ENCODE measurements at places on chromosomes 4 and X.

- no peak for DNase-seq
These were observed 79.5 kb upstream of the MAGEB10 start for GRCh38 chrX:27728291-27728690.

- no peak for DNase-seq
These were observed at the start of gene C4orf51 for GRCh38 chr4:145679991-145680455. TSS of gene C4orf51 (plus strand) at chr4:145680146. CDS start at chr4:145680204, 58 bp downstream.

DNA sequence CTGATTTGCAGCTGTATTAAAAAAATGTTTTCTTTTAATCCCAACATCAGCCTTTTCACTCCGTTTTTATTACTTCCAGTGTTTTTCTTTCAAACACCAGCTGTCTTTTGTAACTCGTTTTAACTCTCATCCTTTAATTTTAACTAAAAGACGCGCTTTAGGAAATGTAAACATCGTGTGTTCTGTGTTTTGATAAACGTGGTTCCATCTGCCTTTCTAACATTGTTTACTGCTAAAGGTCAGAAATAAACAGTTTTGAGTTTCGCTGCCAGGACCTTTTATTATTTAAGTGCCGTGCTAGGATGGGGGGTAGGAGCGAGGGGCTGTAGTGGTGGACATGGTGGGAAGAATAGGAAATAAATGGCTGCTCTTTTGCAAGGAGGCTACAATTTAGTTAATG lies 1.5 kb downstream of the N4BP2 start:
- no peak for DNase-seq

GRCh38 chr4:18754180-18754579 lies 732.6 kb upstream of the LCORL start:
- no peak for DNase-seq

- no peak for DNase-seq
These were observed 37.3 kb downstream of the DCUN1D4 start for GRCh38 chr4:51880016-51880915.

DNA sequence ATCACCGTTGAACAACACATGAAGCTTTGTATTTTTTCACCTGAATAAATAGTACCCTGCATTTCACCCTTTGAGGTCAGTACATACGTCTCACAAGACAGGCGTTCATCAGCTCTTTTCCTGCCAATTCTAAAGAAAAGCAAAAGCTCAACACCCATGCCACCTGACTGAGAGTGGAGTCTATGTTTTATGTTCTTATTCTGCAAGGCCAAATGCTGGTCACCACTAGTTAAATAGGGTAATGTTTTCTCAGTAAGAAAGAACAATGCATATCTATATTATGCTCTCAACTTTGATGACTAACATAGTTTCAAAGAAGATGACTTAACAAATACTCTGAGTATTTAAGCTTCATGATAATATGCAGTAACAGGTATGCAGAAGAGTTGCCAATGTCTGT lies 336.3 kb upstream of the BMP3 start:
- no peak for DNase-seq

GRCh38 chr4:97317671-97318070 lies 825.6 kb downstream of the STPG2 start:
- no peak for DNase-seq

DNA sequence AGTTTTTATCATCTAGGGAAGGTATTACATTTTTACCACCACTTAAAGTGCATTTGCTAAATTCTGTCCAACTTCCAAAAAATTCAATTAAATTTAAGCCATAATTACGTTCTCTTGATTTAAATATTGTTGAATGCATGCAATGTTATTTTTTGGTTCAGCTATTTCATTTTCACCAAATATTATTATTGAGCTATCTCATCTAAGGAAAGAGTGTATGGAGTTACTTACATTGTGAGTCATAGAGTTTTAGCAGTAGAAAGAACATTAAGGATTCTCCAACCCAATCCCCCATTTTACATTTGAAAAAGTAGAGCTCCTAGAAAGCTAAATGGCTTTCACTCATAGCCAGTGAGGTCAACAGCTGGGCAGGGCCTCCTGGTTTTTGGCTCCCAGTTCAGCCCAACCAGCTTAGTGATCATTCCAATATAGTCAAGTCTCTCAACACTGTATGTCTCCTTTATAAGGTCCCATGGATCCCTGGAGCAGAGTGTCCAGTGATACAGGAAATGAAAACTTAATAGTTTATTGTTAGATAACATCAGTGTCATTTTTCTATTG lies 60.5 kb downstream of the NDNF start:
- DNase-seq, result no peak

DNA sequence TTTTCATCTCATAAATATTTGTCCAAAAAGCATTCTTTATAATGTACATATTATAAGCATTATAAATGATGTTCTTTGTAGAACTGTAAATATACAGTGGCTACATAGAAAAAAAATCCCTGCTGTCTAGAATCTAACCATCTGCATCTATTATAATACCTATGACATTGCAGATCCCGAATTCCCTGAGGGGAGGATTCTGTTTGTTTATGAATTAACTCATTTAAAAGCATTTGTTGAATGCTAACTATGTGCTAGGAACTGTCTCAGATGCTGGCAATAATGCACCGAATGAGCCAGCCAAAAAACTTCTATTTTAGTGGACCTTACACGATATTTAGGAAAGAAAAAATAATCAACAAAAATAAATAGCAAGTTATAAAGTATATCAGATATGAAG lies 189.6 kb downstream of the PACRGL start:
- DNase-seq, result peak; percentile 3

GRCh38 chrX:134990475-134990800 lies 353 bp upstream of the SMIM10 start:
- DNase-seq, result no peak

DNA sequence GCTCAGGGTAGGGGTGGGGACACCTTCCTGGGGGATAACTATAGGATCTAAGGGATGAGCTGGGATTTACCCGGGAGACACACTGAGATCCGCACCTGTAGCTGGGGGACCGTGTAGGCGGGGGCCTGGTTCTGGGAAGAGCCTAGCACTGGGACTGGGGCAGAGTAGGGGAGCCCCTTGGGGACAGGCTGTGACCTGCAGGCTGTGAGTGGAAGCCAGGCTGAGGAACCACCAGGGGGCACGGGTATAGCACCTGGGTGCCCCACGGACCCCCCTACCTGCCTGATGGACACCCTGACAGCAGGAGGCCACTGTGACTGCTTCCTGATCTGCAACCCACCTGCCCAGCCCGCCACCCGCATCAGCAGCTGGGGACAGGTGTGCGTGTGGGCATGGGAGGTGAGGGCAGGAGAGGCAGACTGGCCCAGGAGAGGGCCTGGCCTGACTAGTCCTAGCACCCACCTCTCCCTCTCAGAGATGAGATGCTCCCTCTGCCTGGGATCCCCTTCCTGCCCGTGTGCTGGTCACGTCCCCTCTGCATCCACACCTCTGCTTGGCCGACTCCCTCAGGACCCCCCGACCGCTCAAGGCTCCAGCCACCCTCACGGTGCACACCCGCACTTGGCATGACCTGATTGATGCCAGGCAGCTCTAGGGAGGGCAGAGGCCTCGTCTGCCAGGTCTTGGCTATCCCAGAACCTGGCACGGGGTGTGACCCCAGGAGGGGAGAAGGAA lies 94.2 kb upstream of the NKX1-1 start:
- no peak for DNase-seq

DNA sequence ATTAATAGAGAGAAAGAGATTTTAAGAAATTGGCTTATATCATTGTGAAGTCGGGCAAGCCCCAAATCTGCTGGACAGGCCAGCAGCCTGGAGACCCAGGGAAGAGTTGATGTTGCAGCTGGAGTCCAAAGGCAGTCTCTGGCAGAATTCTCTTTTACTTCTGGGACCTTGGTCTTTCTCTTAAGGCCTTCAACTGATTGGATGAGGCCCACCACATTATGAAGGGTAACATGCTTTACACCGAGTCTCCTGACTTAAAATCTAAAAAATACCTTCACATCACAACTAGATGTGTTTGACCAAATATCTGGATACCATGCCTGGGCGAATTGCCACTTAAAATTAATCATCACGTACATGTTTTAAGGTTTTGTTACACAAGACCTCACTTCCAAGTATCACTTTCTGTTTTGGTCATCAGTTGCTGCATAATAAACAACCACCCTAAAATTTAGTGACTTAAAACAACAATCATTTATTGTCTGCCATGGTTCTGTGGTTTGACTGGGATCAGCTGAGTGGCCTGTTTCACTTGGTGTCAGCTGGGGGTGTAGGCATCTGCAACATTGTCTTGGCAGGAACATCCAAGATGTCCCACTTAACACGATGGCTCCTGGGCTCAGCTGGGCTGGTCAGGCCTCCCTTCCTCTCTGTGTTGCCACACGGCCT lies 3.4 kb downstream of the CD38 start:
- DNase-seq, result no peak

GRCh38 chrX:145825896-145826295 lies 8.3 kb downstream of the SLITRK2 start:
- DNase-seq, result peak; percentile 58

DNA sequence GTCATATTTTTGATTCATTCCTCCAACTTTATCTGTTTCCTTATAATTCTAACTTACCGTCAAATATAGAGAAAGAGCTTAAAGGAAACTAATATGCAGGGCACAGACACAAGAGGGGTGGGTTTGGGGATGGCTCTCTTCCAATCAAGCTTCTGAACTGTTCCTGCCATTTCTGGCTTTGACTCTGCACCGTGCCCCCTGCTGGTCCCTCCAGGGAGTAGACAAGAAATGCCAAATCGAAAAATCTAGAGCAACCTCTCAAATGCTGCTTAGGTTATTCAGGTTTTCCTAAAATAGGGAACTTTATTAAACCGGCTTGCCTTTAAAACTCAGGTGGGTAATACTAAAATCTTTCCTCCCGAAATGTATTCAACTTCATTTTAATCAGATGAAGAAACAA lies 39.8 kb upstream of the VCX3A start:
- peak; percentile 6 for DNase-seq

- DNase-seq, result no peak
These were observed 172.8 kb downstream of the FBXW7 start for GRCh38 chr4:152363086-152363485.

- DNase-seq, result no peak
These were observed 43.8 kb downstream of the NHSL2 start for GRCh38 chrX:71954458-71954857.

DNA sequence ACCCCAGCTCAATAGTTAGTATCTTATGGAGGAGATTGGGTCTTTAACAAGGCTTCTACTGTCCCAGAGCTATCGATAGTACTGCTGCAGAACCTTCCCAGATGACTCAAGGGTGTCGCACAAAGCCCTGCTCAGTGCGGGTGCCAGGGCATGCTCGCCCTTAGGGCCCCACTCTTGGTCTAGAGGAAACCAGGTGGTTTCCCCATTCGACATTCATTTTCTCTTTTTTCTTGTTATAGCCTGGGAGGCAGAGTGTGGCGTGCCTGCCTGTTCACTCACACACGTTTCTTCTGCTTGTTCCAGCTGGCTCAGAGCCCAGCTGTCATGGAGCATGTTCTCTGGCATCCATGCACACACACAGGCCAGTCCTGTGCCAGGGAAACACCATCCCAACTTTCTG lies 144.5 kb downstream of the SMIM20 start:
- DNase-seq, result no peak

DNA sequence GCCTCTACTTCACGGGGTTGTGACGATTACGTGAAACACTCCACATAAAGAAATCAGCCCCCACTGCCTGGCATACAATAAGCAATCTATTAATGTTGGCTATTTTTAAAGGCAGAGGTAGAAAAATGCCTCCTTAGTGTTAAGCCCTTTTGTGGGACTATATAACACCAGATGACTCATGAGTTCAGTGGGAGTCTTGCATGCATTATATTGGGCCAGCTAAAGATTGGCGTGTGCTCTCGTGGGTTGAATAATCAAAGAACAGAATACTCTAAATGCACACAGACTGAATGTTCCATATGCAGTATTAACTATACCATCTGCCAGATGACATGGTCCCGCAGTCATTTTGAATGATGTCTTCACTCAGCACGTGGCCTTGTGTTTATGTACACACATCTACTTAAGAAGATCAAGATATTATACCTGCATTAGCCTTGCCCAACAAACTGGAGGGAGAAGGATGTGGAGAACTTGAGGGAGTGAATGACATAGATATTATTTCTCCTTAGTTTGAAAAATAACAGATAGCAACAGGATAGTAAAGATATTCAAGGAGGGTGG lies 85.0 kb upstream of the MYOZ2 start:
- peak; percentile 87 for DNase-seq

GRCh38 chr4:8542776-8543525 lies 37.2 kb upstream of the GPR78 start:
- DNase-seq, result no peak

DNA sequence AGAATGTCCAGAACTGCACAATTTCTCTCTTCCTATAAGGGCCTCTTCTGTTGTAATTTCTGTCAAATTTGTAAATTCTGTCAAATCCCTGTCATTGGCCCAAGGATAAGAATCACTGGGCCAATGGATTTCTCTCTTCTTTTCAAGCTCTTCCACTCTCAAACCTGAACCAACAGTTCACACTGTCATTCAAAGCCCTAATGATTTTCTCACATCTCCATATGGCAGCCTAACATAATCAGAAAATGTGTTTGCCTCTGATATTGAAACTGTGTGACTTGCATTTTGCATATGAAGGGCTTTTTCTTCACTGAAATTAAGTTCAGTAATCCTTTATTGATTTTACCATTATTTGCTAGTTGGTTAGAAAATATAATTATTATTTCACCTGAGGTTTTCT lies 1349.1 kb downstream of the FSTL5 start:
- DNase-seq, result no peak

DNA sequence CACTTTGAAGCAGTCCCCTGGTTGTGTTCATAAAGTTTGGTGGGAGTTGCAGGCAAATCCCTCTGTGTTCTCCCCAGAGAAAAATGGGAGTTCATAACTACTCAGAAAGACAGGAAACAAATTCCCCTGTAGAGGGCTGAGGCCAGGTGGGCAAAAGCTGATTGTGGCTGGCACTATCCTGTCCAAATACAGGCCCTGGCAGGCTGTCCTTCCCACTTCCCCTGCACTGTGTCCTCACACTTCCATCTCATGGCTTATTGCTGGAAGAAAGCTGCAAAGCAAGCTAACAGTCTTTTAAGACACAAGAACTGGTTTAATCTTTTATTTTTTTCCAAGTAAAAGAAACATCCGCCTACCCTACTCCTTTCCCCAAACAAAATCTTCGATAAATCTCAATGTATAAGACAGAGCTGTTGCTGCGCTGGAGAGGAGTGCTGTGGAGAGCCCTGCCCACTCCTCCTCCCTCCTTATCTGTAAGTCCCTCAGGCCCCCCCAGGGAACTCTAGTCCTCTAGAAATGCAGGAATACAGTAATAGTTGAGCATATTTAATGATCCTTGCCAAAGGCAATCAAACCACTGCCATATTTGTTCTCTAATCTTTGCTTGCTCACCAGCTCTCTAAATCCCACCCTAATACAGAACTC lies 14.0 kb downstream of the TAPT1 start:
- DNase-seq, result no peak

- peak; percentile 57 for DNase-seq
These were observed 611.2 kb downstream of the PPP4R3C start for GRCh38 chrX:26851981-26852380.

DNA sequence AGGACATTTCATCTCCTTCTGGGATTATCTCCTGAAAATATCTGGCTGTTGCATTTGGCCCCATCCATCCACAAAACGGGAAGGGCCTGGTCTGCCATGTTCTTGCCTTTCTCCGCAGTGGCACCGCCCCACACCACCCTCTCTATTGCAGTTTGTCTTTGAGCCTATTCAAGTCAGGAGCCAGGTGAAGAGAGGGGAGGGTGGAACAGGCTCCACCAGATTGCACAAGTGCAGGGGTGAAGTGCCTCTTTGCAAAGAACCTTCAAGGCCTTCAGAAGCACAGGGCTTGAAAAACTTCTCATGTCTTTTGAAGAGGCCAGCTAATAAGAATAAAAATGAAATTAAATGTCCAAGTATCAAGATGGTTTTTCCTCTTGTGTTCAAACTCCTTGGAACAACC lies 28.7 kb downstream of the RS1 start:
- DNase-seq, result no peak
